ENCODE measurements at places on chromosomes 7 and 10.

DNA sequence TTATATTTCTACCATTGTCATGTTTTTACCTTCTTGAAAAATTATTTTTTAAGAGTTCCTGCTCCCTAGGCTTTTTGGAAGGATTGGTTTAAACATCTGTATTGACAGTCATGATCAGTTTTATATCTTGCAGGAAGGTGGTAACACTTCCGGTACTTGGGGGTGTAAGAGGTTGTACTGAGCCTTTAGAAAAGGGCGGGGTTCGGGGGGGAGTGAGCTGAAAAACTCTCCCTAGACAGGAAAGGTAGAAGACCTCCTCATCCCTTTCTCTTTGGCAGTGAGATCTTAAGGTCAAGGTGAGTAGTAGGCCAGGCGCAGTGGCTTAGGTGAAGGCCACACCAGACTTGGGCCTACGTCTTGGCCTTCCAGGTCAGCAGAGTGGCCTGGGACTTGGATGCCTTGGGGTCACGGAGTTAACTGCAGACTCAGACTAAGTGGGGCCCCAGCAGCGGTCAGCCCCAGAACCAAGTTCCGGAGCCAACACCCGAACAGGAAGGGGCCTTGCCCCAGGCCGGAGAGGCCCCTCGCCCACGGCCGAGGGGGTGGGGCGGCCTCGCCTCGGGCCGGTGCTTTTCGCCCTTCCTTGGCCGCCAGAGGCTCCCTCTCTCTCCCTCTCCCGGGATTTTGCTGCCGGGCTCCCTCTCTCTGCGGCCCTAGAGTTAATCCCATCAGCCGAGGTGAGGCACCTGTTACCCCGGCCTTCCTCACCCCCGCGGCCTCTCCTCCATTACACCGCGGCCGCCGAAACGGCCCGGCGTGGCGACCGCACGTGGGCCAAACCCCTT lies at the start of gene PPP1R9A:
Gene PPP1R9A, plus strand, starts transcription at position 569 of the 785 bp plus-strand sequence. CDS start 2,520 bp downstream, outside the sequence.
- DNase-seq = no peak

- no peak for DNase-seq
Measured at GRCh38 chr10:11909618-11910017, 86.5 kb downstream of the PROSER2 start.

DNA sequence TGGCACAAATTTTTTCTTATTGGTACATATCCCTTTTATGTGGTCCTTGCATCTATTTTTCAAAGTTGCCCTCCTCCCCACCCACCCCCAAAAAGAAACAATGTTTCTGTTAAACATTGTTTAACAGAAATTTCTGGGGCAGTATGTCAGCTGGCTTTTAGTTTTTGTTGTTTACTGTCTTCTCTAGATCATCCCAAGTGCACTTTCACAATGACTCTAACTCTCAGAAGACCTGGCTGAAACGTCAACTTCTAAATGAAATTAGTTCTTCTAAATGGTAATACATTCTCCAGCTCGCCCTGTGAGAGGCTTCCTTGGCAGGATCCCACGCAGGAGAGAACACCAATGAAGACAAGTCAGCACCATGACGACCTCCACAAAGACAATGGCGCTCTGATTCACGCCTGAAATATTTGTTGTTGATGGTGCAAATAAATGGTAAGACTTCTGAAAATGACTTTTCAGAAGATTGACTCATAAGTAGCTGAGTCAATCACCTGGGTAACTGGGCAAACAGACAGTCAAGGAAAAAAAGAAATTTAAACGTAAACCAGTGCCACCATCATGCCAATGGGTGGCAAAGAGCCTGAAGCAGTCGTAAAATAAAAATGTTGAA lies 293.7 kb downstream of the FZD1 start:
- DNase-seq = no peak

DNA sequence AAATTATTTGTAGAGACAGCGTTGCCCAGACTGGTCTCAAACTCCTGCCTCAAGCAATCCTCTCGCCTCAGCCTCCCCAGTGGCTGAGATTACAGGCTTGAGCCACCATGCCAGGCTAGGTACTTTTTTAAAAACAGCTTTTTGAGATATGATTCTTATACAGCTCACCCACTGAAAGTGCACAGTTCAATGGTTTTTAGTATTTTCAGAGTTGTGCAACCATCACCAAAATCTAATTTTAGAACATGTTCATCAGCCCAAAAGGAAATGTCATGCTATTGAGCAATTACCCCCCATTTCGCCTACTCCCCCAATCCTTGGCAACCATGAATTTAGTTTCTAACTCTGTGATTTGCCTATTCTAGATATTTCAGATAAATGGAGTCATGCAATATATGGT lies 73.7 kb downstream of the EVX1 start:
- DNase-seq = no peak

DNA sequence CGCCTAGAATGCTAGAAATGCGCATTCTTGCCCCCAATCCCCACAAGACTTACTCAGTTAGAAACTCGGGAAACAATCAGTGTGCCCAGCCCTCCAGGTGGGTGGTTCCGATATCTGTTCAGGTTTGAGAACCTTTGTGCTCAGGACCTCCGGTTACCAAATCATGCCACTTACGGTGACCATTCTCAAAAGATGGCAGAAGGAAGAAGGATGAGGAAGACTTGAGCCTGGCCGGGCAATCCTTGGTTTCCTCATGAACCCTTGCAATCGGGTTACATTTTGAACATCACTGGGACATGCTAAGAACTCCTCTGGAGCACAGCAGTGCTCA lies 52.1 kb downstream of the RBM17 start:
- DNase-seq = no peak

GRCh38 chr10:4083509-4084003 lies 298.5 kb upstream of the KLF6 start:
- no peak for DNase-seq

- no peak for DNase-seq
Measured at GRCh38 chr7:137135654-137136350, 207.7 kb downstream of the PTN start.

DNA sequence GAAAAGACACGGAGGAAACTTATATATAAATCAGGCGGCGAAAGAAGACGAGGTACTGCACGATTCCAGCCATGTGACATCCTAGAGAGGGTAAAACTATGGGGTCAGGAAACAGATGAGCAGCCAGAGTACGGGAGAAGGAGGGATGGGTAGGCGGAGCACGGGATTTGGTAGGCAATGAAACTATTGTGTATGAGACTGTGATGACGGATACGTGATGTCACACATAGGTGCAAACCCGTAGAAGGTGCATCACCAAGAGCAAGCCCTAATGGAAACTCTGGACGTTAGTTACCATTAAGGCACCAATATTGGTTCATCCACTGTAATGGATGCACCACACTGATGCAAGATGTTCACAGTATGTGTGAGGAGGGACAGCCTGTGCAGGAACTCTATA lies 93.8 kb upstream of the MGMT start:
- no peak for DNase-seq

DNA sequence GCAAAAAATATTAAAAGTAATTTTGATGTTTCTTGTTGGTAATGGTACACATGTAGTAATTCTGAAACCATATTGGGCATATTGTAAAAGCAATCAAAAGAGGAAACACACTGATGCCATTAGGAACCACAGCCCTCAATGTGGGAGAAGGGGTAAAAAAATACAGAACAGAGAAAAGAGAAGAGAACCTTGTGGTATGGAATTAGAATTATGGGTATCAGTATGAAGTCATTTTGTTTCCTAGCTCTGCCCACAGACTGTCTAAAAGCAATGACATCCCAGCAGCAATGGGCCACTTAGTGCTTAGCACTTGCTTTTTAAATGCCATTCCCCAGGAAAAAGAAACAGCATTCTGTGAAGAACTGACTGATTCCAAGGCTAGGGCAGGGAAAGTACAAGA lies 61.5 kb downstream of the CPVL start:
- no peak for DNase-seq

DNA sequence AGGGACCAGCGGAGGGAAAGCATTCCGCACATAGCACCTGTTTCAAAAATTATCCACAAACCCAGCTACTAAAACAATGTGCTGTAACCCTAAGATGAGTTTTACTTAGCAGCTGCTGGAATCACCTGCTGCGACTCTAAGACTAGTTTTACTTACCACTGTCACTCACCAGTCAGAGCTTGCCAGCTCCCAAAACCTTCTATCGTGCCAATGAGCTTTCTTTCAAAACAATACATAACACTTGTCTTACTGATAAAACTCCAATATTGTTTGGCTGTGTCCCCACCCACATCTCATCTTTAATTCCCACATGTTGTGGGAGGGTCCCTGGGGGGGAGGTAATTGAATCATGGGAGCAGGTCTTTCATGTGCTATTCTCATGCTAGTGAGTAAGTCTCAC lies 18.4 kb downstream of the ST8SIA6 start:
- DNase-seq = no peak
